AG09309 (cell line): ENCODE measurements at places on chromosomes 4 and X.

DNA sequence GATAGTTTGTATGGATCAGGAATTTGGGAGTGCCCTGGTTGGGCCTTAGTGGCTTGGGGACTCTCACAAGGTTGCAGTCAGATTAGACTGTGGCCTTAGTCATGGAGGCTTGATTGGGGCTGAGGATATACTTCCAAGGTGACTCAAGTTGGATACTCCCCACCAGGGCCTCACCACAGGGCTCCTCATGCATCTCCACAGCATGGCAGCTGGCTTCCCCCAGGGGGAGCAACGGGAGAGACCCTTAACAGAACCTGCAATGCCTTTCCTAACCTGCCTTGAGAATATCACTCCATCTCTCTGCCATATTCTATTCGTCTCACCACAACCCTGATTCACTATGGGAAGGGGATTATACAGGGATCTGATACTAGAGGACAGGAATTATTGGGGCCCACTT is 161.9 kb downstream of the RELL1 start:
- no peak for DNase-seq

DNA sequence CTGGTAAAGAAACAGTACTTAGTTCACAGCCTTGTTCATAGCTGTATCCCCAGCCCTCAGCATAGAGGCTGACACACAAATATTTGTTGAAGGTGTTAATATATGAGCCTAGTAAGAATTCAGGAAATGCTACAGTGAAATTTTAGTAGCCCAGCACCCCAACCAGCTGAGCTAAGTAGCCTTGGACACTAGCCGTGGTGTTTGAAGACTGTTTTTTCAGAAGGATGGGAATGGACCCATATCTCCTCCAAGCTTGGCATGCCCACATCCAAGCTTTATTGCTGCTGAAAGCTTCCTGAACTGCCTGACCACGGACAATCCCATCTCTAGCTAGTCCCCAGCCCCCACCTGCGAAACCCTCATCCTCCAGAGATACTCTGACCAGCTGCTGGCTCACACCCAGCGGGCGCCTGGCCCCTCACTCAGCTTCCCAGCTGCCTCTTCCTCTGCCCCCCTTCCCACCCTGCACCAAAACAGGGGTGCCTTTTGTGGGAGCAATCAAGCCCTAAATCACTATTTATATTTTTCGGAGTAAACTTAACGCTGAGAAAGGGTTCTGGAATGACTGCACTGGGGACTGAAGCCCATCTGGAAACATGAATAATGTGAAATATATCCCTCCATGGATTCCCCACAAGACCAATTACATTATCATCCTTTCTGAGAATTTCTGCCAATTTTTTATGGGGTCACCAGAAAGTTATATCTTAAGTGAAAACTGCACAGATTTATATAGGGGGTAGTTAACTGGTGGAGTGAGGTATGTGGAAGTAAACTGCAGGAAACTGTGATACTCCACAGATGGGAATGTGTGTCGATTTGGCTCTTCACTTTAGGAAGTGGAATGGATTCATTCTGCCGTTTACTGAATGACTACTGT is 41.1 kb upstream of the CBR4 start:
- no peak for DNase-seq

DNA sequence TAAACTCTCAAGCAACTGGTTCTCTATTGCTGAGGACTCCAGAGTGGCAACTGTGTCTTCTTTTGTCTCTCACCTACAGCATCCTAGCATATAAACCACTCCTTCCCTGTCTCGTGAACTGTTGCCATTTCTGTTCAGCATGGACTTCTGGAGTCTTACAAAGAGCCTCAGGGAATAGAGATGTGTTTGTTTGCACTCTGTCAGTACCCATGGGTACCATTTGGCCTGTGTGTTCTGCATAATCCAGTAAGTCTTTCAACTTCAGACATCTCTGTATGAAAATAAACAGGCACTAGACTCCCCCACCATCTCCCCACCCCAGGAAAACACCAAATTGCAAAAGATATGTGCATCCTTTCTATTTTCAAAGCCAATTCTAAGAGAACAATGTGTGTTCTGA is 1351.6 kb upstream of the PABPC4L start:
- no peak for DNase-seq

- DNase-seq: no peak
Measured at GRCh38 chr4:21467551-21467950, 481.0 kb downstream of the KCNIP4 start.

DNA sequence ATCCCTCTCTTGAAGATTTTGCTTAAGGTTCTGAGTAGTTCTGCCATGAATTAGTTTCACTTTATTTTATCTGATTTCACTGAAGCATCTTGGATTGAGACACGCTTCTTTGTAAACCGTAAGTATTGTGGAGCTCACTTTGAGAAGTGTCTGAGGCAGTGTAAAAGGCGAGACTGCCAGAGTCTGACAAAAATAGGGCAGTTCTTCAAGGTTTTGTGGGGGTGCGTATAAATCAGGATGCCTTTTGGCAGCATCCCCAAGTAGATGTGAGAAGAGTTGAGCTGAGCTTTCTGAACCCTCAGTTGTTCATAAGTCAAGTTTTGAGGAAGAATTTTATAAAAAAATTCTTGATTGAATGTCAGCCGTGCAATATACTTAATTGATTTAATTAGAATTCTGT is 76.3 kb downstream of the RBPJ start:
- no peak for DNase-seq

GRCh38 chr4:37477126-37477525 is 209.1 kb downstream of the RELL1 start:
- no peak for DNase-seq

GRCh38 chrX:42128020-42128419 is 204.7 kb upstream of the CASK start:
- DNase-seq: no peak

DNA sequence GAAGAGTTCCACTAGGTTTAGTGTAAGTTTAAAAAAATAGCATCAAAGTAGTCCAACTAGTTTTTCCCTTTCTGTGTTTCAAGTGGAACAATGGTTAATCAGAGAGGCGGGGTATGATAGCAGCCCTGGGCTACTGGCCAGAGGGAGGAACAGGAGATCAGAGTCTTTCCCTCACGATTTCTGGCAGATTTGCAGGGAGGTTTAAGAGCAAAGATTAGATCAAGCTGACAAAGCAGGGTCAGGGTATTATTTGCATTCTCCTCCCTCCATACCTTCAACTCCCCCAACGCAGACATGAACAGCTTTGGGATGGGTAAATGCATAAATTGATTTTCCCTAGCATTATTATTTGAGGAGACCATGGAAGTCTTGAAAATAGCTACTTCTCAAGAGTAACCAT is 277.6 kb upstream of the DIAPH2 start:
- DNase-seq: no peak

GRCh38 chrX:150459196-150459595 is 96.1 kb downstream of the MAMLD1 start:
- DNase-seq: no peak

DNA sequence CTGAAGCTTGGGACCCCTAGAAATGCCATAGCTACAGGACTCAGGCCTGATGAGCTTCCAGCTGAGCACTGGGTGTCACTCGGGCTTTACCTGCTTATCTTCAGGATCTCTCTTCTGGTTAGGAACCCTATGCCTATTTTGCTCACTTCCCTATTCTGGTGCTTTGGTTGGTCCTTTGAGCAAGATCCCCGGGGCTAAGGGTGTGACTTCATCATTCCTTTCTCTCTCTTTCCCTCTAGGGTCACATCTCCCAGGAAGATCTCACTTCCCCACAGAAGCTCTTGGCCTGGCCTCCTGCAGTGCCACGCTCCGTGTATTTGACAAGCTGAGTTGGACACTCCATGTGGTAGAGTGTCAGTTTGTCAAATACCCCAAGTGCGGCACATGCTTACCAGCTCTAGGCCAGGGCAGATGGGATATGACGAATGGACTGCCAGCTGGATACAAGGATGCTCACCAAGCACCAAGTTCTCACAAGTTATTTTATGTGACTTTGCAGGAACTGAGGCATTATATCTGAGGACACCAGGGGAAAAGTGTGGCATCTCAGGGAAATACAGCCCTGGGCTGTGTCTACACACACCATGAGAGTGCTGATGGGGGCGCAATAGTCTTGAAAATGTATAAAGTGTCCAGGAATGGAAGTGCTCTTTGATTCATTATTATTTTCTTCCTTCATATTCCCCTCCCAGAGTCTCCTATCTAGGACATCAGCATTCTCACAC is 21.1 kb downstream of the VSIG4 start:
- DNase-seq: no peak

DNA sequence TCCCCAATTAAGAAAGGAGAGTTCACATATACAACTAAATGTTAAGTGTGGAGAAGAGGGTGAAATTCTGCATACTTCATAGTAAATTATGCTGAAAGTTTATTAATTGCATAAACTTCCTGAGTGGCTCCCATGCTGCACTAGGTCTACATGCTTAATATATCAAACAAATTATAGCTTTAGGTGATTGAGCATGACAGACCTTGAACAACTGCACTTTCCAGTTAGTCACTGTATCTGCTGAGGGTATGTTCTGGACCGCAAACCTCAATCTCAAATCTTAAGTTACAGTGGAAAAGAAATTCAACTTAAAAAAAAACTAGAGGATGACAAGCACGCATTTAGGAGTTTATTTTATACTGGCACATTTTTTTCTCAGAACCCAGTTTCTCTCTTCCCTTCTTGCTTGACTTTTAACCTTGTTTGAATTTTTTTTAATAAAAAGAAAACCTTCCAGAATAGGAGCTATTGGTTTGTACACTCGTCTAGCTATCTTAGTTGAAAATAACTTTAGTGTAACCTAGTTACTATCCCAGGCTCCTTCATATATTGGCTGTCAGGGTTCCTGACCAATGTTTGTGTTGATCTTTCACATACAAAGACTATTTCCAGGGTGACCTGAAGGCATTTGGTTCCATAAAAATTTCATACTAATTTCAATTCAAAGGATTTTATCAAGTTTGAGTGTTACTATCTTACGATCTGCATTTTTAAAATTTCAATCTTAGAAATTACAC is 10.2 kb upstream of the FAM120C start:
- no peak for DNase-seq

GRCh38 chr4:19752599-19752998 is 499.1 kb upstream of the SLIT2 start:
- DNase-seq: no peak

DNA sequence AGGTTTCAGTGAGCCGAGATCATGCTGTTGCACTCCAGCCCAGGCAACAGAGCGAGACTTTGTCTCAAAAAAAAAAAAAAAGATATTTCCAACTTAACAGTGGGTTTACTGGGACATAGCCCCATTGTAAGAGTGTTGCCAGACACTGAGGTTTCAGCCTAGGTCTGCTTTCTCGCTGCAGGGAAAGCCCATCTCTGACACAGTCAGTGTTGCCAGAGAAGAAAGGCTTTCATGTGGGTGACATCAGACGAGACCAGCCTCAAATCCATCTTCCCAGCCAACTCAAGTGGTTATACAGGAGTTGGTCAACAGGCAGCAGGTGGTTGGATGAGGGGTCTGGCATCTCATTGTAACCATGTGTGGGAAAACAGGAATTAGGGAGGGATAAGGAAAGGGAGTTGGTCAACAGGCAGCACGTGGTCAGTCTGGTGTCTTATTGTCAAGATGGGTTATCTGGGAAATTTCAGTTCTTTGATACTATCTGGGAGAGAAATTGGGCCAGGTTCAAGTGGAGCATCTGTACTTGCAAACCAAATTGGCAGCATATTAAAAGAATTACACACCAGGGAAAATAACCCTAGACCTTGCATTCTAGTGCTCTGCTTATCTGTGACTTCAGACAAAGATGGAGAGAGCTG is 41.1 kb downstream of the NELFA start:
- DNase-seq: no peak

DNA sequence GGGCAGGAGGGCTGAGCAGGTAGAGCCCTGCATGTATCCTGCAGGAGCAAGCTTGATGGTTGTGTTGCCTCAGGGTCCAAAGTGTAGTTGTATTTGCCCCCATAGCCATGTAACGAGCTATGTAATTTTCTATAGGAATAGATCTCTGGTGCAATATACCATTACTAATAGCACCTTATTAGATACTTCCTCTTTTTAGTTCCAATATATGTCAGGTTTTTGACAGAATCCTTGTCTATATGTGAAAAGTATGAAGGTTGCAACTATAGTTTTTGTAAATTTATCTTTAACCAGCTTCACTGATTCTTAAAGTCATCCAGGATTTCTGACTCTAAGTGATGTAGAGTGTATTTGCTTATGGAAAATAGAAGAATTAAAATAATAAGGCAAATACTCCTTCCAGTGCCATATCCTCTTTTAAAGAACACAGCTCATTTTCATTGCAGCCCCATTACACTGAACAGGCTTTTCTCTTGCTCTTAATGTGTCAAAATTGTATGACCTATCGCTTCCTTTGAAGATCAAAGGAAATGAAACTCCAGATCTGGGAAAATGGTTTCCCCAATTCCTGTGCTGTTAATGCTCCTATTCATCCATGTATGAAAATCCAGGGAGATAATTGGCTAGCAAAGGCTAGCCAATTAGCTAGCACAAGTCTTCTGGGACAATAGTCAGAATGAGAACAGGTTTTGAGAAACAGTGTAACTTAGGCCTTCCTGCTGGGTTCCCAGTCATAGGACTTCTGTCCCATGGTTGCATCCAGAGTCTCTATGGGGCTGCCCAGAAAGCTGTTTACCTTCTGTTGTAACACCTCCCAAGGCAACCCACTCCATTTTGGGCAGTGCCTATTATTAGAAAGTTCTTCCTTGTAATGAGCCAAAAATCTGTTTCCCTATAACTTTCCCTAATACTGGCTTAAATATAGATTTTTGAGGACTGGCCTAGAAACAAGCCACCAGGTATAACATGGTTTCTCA is 90.6 kb downstream of the TSPAN7 start:
- DNase-seq: no peak

- no peak for DNase-seq
Measured at GRCh38 chr4:142585411-142585810, 260.7 kb downstream of the INPP4B start.

GRCh38 chrX:2694914-2695267 is 3.8 kb downstream of the CD99 start:
- no peak for DNase-seq

- no peak for DNase-seq
Measured at GRCh38 chrX:13126775-13127174, 82.4 kb upstream of the FAM9C start.

DNA sequence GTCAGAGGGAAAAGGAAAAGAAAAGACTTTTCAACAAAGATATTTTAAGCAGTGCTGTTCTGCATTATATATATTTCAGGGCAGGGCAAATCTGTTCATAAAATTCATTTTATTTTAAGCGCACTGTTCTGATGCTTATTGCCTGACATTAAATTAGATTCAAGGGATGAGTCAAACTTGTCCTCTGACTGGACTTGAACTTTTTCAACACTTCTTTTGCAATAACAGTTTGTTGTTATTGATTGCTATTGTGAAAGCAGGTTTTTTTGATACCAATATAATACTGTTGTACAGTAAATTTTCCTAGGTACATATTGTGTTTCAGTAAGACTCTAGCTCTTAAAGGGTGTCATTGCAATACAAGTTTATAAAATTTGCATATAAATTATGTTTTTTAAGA is 481.3 kb downstream of the NAF1 start:
- DNase-seq: no peak
